ENCODE measurements at places on chromosomes 7 and 10. TPM values are rescaled to one million over a fixed set of nuclear protein-coding genes. Genes with fewer than 3 reads are reported as not detected.

DNA sequence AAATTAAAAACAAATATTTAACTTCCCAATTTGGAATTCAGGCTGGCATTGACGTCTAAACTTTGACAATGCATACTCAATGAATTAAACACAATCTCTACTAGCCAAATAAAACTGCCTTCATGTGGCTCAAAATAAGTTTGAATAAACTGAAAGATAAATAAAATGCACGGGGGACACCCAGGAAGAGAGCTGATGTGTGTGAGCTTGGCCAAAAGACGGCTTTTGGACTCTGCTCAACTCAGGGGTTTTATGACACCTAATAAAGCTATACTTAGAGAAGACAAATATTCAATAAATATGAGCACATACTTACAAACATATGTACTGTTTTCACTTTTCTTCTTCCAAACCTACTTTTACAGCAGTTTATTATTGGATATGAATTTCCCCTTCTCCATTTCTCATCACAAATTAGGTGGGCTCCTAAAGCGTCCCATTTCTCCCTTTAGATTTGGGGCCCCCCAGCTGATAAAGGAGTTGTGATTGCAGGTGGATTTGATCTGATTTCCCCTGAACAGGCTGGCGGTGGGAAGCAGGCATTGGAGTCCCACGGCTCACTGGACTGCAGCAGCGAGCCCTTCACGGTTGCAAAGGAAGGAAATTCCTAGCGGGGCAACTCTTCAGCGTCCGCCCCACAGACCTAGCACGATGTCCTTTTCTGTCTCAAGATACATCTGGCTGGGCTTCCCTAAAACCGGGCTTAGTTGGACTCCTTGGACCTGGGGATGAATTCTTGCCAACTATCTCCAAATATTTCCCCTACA is 79.6 kb downstream of the INSIG1 start:
- no peak for DNase-seq

DNA sequence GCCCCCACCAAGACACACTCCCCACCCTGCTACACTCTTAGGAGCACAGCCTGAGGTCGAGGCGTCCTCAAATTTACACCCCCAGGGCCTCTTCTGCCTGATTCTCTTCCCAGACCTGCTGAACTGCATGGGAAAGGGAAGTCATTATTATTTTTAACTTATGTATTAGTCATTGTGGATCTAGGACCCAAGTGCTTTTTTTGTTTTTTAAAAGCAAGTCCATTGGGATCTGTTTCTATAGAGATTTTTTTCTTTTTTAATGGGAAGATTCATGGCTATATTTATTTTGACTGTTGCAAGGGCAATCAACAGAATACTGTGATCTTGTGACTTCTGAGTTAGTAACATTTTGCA is 203.8 kb downstream of the ZMYND11 start:
- no peak for DNase-seq

DNA sequence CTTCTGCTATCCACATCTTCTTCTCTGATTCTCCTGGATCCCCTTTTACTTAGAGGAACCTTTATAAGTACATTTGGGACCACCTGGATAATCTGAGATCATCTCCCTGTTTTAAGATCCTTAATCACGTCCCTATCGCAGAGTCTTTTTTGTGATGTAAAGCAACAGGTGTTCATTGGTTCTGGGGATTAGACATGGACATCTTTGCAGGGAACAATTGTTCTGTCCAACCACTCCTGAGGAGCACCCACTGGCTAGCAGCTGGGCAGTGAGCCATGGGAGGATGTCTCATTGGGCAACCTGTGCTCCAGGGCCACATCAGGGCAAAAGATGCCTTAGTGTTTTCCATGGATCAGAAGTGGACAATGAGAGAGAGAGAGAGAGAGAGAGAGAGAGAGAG is 56.0 kb downstream of the ZNF800 start:
- DNase-seq = no peak

NODAL gene
- not detected for total RNA-seq

- DNase-seq = no peak
These were observed 70.0 kb downstream of the MINDY4 start for GRCh38 chr7:30841025-30841735.

ADAM12 gene
- total RNA-seq = 0.03 TPM

AKR1B1 gene
- total RNA-seq = 15.9 TPM

GIMAP8 gene
- total RNA-seq = 1.5 TPM

IDI2 gene
- not detected for total RNA-seq

- DNase-seq = no peak
These were observed 201.8 kb downstream of the DYNC1I1 start for GRCh38 chr7:95974108-95974507.

All from pancreas (tissue), 10 donors.